COR-L47 (cell line): ENCODE measurements at places on chromosomes 13 and 19.
A peak's percentile ranks its signal among the peaks of the same experiment; 100 is the strongest.

DNA sequence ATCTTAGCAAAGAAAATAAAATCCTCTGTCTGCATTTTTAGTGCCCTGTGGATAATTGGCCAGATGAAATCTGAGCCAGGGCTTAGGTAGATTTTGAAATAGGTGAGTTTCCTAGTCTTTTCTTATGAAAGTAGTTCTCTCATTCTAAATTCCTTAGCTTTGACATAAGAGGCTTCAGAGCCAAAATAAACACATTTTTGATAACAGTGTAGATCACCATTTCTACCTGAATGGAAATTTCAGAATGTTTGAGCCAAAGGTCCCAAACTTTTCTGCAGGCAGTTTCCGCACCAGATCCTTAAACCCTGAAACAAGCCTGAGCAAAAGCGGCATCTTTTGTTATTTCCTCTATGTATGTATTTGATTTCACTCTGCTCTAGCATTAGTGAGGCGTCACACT, 551.2 kb downstream of the EFNB2 start:
- DNase-seq: no peak

DNA sequence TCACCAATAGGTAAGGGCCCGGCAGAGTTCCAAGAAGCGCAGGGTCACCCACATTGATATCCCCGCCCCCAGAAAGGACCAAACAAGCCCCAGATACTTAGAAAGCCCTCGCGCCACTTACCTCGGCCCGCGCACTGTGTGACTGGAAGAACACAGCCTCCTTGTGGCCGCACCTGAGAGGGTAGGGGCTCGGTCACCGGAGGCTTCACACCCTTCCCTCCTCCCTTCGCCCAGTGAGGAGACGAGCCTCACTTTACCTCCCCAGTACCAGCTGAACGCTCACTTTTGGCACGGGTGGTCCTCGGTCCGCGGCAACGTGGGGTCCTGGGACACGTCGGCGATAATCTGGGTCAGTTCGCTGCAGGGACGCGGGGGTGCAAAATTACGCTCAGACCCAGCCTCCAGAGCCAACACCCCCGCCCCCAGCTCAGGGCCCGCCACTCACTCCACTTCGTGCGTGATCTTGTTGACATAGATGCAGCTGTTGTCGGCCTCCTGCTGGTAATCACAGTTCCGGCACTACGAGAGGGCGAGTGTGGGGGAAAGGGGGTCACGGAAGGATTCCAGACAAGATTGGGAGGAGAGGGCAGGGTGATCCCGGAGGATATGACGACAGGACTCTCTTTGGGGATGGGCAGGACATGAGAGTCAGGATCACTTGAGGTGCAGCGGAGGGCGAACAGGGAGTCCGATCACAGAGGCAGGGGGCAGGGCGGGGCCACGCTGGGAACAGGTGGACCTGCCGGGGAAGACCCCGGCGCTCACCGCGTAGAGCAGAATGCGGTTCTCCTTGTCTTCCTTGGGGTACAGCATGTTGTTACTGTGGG, 568 bp downstream of the POLR2I start:
- peak; percentile 15 for DNase-seq

- no peak for DNase-seq
Observed at GRCh38 chr13:98781905-98782304, 29.4 kb upstream of the SLC15A1 start.

DNA sequence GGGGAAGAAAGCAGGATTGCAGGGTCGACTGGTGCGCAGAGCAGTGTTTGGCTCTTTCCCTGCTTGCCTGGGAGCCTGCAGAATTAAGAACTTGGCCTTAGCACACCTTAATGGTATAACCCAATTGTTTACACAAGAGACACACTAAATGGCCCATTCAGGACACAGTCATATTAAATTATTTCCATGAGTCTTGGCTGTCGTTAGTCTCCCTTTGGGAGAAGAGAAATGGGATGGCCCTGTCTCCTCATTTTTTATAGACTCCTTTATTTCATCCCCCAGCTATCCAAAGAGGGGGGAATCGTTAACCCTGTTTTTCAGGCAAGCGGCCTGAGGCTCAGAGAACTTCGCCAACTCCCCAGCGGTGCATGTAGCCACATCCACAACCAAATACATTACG, 282.5 kb downstream of the SUCLA2 start:
- DNase-seq: no peak

DNA sequence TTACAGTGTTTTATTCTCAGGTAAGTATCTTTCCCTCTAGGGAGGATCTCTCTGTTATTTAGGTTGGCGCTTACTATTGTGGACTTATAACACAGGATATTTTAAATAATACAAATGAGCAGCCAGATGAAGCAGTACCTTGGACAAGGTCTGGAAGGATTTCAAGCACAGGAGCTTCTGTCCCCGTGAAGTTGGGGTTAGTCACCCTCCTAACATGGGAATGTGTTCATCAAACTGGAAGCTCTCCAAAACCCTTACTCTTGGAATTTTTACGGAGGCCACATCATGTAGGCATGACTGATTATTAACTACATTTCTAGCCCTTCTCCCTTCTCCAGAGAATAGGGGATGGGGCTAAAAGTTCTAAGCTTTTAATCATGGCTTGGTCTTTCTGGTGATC, 38.3 kb upstream of the SPRY2 start:
- DNase-seq: no peak

GRCh38 chr13:51625555-51626345, 41.5 kb downstream of the WDFY2 start:
- DNase-seq: no peak

DNA sequence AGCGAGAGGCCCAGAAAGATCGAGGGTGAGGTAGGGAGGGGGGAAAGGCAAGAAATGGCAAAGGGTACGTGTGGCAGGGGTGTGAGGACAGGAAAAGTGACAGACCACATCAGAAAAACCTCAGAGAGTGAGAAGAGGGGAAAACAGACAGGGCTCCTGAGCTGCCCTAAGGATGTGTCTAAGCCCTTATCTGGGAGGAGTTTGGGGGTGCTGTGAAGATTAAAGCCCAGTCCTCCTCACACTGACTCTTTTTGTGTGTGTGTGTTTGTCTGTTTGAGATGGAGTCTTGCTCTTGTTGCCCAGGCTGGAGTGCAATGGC, 703 bp upstream of the PTH2 start:
- DNase-seq: no peak

DNA sequence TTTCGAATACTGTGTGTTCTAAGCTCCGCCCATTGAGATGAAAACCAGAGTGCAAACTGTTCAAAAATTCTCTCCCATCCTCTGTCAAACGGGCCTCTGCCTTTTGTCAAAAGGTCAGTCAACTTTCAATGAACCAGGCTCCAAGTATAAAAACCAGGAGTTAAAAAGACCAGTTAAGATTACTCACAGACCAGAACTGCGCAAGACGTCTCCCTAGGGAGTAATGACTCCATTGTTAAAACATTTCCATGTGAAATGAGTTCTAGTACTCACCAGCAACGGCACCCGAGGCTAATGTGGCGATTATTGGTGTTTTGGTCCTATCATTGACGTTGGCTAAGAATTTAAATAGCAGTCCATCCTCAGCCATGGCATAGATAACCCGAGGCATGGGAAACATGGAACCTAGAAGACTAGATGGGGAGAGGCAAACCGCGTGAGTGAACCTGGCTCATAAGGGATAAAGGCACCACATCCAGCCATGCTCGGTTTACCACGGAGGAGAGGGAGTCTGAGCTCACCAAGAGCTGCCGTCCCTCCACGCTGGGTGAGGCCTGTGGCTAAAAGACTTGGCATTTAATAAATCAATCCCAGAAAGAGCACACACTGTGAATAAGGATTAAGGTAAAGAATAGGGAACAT, 73.3 kb downstream of the SLC7A1 start:
- no peak for DNase-seq
